ENCODE measurements at places on chromosomes 1 and 21. TPM values are rescaled to one million over a fixed set of nuclear protein-coding genes. Genes with fewer than 3 reads are reported as not detected.

Gene CFHR2
- total RNA-seq, result not detected

Gene AIRE
- total RNA-seq, result not detected

Gene EPHA2
- 7.6 TPM for total RNA-seq

Gene INKA2
- 23.1 TPM for total RNA-seq
